LHCN-M2 (cell line): ENCODE measurements at places on chromosomes 7 and 10. TPM values are rescaled to one million over a fixed set of nuclear protein-coding genes. Genes with fewer than 3 reads are reported as not detected.
A peak's percentile ranks its signal among the peaks of the same experiment; 100 is the strongest.

- DNase-seq = no peak
These were observed 61.8 kb upstream of the CALCR start for GRCh38 chr7:93636276-93636675.

- no peak for DNase-seq
These were observed at the start of gene GIMAP6 for GRCh38 chr7:150631866-150632864. TSS of gene GIMAP6 (minus strand) at chr7:150632385. CDS start at chr7:150630142, 2,243 bp downstream.

DNA sequence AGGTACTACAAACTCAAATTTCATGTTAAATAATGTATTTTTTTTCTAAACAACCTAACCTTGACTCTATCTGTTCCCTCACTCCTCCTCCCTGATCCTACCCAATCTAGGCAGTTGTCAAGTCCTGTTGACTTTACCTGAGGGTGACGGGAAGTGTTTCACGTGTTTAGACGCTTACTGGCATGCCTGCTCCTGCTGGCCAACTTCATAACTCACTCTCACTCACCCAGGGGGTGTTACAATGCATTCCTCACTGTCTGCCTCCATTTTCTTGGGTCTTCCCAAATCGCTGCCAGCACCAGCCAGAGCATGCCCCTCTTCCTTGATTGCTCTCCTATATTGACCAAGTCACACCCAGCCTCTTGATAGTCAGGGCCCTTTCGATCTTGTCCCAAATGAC, 28.3 kb downstream of the CRCP start:
- DNase-seq = no peak

GRCh38 chr10:77605466-77605865, 32.1 kb downstream of the KCNMA1 start:
- DNase-seq = peak; percentile 41

DNA sequence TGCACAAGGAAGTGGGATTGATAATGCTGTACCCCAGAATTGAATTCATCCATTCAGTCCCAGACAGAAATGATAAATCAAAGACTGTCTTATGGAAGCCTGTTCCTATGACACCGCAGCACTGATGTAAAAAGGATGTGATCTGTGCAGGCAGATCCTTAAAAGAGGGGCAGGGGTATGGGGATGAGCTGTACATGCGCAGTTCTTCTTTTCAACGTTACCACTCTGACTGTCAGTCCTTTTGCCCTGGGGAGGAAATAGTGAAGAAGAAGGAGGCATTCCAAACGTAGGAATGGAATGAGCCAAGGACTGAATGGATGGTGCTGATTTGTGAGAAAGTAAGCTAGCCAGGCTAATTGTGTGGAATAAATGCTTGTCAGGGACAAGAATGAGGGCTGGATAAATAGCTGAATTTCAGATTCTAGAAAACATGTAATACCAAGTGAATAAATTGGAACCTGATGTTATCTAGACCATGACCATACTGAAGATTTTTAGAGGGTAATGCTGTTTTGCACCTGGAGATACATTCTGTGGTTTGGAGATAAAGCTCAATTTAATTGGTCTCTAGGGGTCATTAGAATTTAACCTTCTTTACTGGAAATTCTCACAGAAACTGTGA, 509.3 kb downstream of the SORCS3 start:
- DNase-seq = no peak

DNA sequence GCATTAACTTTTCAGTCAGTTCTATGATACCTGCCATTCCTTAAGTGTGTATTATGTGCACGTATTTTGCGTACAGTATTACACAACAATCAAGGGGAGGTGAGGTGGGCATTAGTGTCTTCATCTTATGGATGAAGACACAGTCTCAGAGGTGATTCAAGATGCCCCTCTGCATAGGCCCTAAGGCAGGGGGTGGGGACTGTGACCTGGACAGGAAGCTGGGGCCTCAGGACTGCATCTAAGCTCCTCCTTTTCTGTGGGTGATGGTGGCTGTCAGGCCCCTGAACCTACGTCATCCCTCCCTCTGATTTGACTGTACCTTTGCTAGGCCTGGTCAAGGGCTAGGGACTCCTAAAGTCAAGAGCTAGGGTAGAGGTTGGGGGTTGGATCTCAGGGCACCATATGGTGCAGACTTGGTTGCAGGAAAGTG, 38.9 kb downstream of the HK1 start:
- no peak for DNase-seq

DNA sequence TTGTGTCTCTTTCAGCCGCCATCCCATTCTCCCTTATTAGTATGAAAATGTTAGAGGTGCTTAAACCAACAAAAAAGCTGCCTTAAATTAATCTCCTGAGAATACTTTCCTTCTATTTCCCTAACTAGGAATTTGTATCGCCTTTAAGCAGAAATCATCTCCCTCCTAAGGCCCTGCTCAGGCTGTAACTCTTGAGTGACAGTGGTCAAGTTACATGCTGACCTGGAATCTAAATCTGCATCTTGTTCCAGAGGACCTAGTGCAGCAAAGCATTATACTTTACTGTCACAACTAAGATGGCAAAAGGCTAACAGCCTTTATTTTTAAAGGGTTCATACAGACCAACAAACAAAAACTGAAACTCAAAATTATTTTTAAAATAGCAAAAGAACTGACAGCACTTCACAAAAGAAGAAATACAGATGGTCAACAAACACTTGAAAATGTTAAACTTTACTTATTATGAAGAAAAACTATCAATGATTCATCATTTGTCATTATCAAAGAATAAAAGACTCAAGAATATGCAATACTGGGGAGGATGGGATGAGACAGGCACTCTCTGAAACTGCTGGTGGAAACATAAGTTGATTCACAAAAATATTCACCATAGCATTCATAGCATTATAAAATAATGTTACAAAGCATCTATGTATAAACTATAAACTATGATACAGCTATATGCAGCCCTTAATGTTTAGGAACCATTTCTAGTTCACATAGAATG, 11.0 kb downstream of the CYREN start:
- DNase-seq = peak; percentile 44

DNA sequence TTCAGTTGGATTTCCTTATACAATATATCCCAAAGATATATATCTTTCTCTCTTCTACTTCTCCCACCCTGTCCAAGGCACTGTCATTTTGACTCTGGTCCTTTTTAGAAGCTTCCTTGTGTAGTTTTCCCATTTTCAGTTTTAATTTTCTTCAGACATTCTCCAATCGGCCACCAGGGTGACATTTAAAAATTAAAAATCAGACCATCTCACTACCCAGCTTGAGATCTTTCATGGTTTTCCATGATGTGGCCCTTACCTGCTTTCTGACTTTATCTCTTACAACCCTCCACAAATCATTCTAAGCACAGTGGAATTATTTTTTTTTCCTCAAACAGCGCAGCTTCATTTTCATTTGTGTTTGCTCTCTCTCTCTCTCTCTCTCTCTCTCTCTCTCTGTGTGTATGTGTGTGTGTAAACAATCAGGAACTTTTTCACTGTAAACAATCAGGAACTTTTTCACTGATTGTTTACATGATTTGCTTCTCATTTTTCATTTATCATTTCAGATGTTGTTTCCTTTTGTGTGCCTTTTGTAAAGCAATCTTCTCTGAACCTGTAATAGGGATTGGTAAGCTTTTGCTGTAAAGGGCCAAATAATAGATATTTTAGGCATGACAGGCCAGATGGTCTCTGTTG, 348.9 kb downstream of the ATRNL1 start:
- no peak for DNase-seq

DNA sequence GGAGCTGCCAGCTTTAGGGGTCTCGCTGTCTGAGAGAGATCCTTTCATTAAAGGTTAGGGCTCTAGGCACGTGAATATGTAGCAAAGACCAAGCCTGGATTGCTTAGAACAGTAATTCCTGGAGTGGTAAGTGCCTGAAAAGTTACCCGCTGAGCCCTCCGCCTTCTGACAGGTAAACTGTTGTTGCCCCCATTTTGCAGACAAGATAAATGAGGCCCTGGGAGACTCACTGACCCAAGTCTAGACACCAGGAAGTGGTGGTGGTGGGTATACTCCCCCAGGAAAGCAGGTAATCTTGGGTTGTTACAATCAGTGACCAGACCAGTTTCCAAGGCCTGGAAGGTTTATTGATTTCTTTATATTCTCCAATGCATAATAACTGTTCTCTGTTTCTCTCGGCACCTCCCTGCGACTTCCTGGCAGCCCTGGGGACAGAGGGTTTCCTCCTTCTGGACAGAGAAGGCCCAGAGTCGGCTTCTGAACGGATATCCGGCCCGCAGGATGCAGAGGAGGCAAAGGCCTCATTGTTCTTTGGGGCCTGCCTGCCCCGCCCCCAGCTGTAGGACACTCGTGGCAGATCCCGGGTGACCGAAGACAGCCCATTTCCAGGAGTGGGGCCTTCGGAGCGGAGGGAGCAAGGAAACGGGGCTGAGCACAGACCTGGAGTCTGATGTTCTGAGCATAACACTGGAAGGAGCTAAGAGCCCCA, 1.3 kb upstream of the GRK5 start:
- DNase-seq = no peak

DNA sequence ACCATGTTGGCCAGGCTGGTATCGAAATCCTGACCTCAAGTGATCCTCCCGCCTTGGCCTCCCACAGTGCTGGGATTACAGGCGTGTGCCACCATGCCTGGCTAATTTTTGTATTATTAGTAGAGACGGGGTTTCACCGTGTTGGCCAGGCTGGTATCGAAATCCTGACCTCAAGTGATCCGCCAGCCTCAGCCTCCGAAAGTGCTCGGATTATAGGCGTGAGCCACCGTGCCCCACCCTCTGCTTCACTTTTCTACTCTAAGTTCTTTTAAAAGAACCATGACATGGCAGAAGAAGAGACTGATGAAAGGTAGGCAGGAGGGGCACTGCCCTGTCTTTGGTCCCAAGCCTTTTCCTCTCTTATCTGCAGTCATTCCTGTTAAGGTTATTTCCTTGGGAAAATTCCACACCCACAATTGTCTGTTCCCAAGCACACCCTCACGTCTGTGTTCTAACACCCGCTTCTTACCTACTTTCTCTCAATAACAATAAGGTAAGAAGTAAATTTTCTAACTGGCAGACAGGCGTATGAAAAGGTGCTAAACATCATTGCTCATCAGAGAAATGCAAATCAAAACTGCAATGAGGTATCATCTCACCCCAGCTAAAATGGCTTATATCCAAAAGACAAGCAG, 291.7 kb downstream of the DPP6 start:
- DNase-seq = no peak

DNA sequence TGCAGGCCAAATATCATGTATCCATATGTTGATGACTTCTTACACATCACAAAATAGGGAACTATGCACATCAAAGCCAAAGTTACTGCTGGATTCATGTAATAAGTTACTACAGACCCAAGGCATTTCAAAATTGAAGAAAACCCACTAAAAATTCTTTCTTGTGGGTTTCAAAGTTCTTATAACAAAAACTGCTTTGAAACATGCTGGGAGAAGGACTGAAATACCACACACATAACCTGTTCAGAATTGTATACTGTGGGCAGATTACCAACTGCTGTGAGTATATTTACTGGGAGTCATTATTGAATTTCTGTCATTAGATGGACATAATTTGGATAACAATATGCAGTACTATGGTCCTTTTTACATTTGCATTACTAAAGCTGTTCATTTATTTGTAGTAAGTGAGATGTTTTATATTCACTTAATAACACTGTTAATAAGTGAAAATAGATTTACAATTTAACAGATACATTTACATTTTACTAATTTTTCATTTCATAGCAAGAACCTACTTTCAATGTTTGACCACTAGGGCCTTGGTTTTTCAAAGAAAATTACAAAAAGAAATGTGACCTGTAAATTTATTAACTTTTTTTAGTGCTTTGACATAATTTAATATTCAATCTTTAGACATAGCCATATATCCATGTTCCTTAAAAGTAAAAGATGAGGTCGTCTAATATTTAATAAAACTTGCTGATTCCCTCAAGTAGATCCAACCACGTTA, 132.6 kb downstream of the MAGI2 start:
- DNase-seq = no peak

DNA sequence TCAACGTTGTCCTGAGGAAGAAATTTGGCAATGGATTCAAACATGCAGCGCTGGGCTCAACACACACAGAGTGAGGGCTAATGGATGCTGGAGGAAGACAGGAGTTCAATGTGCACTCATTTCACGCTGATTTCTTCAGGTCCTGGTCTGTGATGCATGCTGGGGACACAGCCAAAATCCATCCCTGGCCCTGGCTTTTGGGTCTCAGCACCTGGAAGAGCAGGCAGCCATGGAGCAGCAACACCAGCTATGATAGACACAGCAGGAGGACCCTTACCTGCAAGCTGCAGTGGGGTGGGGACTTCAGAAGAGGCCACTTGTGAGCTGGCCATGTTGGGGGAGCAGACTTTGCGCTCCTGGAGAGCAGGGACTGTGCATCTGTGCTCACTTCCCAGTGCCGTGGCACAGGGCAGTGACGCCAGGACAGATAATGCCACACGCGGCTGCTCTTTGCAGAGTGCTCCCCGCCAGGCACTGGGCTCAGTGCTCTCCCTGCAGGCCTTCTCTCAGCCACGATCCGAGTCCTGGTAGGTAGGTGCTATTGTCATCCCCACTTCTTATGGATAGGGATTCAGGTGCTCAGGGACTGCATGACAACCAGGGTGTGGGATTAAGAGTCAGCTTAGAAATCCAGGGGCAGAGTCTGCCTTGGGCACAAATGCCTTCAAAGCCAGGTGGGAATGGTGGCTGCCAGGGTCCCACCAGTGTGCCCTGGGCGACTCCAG, 138.8 kb upstream of the UNC5B start:
- no peak for DNase-seq

GRCh38 chr10:33198610-33199009, 135.9 kb downstream of the NRP1 start:
- no peak for DNase-seq

DNA sequence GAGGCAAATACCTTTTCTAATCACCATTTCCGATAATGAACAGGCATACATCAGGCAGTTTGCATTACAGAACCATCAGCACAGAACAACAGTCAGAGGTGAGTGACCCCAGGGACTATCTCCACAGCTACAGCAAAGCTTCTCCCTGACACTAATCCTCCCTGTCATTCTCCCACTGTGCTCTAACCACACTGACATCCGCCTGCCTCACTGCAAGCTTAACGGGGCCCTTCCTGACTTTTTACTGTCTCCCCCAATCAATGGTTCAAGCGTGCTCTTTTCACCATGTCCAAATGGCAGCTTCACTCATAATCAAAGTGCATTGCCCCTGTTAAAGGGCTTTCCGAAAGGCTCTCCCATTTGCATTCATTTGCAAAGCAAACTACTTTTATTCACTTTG, 196.3 kb downstream of the DNAJC1 start:
- DNase-seq = no peak

The ZNF783 gene
- total RNA-seq = 16.6 and 17.6 TPM in 2 replicates

The NPC1L1 gene
- not detected in 2 replicates for total RNA-seq

The FAM221A gene
- total RNA-seq = 1.5 and 2.6 TPM in 2 replicates

The PDE6C gene
- not detected in 2 replicates for total RNA-seq

The PAOX gene
- total RNA-seq = 3.3 and 3.5 TPM in 2 replicates

The AZGP1 gene
- total RNA-seq = not detected in 2 replicates

The AS3MT gene
- total RNA-seq = 7.7 and 9.3 TPM in 2 replicates

The ZNRF2 gene
- 12.2 and 12.7 TPM in 2 replicates for total RNA-seq
